ENCODE measurements at places on chromosomes 12 and 14.

DNA sequence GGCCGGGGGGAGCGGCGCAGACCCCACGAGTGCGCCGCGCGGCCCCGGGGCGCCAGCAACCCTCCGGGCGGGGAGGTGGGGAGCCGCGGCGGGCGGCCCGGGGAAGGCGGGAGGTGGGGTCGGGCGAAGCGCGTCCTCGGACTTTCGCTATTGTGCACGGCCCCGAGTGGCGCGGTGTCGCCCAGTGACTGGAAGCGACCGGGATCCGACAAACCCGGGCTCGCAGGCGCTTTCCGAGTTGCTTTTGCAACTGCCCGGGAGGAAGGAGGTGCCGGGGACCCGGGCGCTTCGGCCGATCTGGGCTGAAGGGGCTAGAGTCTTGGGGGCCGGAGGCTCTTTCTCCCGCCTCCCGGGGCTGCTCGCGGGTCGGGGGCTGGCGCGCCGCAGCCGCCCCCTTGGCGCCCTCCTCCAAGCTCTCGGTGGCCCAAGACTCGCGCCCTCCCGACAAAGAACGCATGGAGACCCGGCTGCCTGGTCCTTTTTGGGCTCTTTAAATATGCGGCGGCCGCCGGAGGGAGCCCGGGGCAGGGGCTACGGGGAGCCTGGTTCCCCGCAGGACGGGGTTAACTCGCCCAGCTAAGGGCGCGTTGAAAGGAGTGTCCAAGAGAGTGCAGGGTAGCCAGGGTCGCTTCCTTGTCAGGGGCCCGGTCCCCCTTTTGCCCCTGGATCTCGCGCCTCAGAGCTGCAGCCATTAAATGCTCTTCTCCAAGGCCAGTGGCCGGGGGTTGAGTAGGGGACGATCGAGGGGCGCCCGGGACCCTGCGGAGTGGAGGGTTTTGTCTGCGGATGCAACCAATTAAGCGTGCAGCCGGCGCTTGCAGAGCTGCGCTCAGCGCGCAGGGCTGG lies 1.4 kb downstream of the HMGA2 start:
- peak; percentile 2 for DNase-seq

- DNase-seq = no peak
These were observed 951 bp downstream of the WDHD1 start for GRCh38 chr14:55025948-55026347.

GRCh38 chr12:45379261-45379660 lies 163.4 kb downstream of the ANO6 start:
- no peak for DNase-seq

DNA sequence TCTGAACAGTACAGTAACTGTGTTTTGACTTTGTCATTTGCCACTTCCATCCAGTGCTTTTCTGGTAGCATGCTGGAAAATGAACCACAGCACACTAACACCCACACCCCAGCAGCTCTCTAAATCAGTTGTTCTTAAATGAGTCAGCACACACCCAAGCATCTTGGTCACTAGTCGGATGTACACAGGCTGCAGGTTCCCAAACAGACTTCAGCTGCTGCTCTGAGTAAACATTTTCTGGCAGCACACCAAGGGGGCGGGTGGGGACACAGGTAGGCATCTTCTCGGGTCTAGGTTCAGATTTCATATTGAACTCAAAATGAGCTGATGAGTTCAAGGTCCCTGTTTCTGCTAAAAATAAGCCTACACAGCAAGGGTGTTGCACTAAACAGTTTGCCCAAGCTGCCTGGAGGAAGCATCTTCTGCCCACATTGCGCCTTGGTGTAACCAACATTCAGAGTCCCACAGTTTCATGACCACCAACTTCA lies 39.8 kb downstream of the IFNG start:
- DNase-seq = peak; percentile 8

DNA sequence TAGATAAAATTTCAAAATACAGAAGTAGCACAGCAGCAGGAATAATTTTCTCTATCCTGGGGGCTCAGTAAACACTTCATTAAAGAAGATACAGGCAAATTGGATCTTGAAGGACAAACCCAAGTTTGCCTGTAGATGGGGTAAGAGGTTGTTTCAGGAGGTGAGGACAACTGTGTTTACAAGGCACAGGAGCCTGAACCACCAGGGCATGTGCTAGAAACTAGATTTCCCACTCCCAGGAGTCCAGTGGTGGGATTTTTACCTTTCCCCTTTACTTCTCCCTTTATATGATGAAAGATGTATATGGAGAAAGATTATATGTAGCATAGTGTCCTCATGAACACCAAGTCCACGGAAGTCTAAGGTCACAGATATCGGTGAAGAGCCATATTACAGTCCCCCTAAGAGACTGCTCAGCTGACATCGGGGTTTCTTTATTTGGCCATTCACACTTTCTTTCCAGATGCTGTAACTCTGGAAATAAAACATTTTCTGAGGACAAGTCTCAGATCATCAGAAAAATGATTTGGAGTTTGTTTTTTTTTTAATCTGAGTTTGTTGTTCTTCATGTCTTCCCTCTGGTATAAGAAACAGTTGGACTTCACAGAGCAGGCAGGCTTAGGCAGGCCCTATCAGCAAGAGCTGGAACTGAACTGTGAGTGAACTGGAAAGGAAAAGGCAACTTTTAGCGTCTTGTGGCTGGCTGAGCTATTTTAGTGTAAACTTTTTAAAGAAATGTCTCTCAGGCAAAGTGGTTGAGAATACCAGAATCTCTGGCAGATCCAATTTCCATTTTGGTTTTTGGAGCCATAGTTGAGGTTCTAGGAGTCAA lies 8.0 kb upstream of the EVL start:
- DNase-seq = no peak

DNA sequence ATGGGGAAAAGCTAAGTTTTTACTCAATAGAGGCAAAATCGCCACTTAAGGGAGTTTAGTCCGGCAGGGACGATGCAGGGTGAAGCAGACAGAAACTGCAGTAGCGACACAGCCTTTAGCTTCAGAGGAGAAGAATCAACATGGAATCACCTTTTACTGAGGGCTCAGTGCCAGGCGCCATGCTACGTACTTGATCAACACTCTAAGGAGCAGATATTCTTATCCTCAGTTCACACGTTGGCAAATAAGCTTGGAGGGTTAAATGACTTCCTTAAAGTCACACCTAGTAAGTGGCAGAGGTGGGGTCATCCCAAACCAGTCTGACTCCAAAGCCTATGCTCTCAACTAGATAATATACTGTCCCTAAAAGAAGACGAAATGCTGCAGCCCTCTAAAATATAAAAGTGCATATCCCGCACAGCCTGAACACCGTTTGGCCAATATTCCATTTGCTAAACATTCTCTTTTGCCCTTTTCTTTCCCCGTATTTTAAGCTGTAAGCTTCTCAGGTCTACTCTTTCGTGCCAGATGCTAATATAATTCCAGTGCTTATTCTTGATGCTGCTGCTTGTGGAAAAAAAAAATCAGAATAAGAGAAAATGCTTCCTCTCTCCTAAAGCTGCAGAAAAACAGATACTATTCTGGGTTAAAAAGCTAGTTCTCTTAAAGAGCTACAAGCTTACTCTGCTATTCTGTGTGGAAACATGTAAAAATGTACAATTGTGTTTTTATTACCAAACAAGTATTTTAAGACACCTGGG lies 10.9 kb downstream of the CCDC92 start:
- DNase-seq = no peak

- DNase-seq = no peak
These were observed 53.5 kb downstream of the CDC42BPB start for GRCh38 chr14:103003850-103004249.

DNA sequence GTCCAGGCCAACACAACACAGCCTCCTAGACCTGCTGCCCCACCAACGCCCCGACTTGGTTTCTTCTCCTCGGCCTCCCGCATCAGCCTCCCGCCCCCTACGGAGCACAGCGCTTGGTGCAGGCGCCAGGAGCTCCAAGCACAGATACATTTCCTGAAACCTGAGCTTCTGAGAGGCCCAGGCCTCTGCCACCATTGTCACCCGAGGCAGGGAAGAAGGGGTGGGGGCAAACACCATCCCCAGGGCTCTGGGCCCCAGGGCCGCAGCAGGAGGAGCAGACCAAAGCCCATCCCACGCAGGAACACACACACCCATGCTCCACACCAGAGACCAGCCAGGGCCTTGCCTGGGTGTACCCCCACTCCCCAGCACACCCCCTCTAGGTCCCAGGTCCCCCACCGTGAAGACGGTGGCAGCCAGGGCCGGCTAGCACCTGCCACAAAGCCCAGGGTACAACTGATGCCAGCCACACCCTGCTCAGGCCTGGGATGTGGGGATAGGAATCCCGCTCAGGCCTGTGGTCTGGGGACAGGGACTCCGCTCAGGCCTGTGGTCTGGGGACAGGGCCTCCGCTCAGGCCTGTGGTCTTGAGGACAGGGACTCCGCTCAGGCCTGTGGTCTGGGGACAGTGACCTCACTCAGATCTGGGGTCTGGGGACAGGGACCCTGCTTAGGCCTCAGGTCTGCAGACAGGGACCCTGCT lies 5.4 kb downstream of the JAG2 start:
- DNase-seq = no peak

DNA sequence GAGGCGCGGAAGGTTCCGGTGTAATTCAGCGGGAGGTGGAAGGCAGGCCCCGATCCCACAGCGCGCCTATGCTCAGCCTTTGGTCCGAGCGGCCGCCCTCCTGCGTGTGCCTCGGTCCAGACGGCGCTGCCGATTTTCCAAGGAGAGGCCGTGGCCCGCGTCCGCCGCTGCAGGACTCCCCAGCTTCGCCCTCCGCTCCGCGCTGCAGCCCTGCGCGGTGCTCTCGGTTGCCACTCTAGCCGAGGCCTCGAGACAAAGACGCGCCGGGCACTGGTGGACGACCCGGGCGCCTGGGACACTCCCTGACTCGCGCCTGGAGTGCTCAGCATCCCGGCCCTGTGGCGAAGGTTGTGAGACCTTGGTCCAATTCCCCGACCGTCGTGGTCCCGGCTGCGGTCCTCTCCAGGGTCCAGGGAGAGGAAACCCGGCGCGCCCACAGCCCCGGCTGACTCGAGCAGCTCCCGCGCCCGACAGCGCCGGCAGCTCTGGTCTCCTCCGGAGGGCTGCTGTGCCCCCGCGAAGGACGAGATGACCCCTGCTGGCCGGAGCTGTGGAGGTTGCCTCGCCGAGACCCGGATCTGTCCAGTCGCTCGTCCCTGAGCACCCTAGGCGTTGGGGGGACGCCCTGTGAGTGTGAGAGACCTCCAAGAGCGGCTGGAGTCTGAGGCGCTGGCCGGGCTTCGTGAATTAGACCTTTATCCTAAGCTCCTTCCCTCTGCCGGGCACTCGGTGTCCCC lies 6.5 kb downstream of the HOXC12 start:
- DNase-seq = no peak

- no peak for DNase-seq
These were observed 59.2 kb downstream of the TMEM30B start for GRCh38 chr14:61221906-61222305.

- DNase-seq = no peak
These were observed 43.7 kb downstream of the HELB start for GRCh38 chr12:66345956-66346355.

DNA sequence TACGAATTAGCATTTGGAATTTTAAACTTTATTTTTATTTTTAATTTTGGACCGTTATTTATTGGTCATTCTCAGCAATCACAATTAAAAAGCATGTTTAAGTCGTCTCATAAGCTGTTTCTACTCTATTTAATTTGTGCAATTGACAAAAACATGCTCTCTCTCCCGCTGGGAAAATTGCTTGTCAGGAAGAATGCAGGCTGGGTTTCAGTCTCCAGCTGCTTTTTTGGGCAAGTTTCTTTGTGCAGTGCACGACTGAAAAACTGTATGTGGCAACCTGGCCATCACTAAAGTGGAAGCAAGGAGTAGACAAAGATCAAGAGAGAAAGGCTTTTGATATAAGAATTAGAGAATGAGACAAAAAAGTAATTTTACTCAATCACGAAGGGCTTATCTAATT lies 941.5 kb upstream of the MDGA2 start:
- DNase-seq = no peak

- peak; percentile 1 for DNase-seq
These were observed 262.0 kb downstream of the MED13L start for GRCh38 chr12:116015525-116015924.

DNA sequence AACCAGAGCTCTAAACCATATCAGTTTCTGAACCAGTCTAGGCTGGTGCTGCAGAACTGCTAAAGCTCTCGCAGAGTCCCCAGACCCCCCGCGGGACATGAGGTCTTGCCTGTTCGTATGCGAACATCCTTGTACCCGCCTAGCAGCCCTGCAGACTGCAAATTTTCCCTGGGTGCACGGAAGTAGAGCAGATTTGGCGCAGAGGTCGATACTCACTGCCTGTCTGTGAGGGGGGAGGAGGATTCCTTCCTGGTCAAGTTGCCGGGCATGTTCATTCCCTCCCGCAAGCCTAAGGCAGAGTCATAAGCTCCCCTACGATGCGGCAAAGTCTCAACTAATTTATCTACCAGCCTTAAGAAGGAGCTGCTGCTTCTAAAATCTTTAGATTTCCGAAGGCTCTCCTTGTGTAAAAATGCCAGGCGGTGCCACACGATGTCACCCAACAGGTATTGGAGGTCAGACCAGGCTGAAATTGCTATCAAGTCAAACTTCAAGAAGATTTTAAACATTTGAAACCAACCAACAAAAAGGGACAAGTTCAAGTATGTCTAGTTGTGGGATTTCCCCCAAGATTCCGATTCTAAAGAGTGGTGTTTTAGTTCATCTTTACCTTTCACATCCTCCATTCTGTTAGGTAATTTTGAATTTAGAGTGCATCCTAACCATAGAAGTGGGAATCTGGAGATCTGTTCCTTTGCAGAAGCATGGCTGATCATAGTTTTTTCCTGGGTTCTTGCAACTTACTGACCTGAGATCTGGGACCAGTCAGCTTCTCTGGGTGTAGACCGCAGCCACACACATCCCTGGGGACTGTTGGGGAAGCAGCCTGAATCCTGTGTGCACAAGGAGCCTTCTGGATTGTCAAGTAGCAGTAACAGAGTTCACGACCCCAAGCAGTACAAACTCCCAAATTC lies 1.6 kb upstream of the PAX9 start:
- DNase-seq = no peak

- no peak for DNase-seq
These were observed 1008.4 kb downstream of the SLC6A15 start for GRCh38 chr12:83904175-83904574.

DNA sequence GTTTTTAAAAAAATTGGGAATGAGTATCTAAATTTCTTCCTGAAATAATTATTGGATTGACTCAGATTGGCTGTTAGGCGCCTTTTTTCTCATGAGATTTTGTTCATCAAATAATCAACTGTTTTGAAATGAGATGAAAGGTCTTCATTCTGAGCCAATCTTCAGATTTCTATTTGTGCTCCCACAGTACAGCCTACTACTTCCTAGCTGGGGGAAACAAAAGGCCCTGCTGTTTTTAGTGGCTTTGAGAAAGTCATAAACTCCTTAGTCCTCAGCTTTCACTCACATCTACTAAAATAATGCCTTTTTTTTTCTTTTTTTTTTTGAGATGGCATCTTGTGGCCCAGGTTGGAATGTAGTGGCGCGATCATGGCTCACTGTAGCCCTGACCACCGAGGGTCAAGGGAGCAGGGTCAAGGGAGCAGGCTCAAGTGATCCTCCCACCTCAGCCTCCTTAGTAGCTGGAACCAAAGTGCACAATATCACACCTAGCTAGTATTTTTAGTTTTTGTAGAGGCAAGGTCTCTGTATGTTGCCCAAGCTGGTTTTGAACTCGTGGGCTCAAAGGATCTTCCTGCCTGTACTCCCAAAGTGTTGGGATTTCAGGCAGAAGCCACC lies 15.2 kb downstream of the NACA start:
- DNase-seq = no peak
